AG08396 (cell line): ENCODE measurements at places on chromosomes 3 and 15.

GRCh38 chr3:128315313-128315712 is 151.4 kb downstream of the DNAJB8 start:
- DNase-seq, result no peak

- DNase-seq, result no peak
Observed at GRCh38 chr3:156160647-156161046, 40.3 kb downstream of the KCNAB1 start.

- no peak for DNase-seq
Observed at GRCh38 chr3:38583688-38584087, 65.8 kb downstream of the SCN5A start.

GRCh38 chr15:90885432-90886290 is 1.4 kb downstream of the FES start:
- peak; percentile 82 for DNase-seq

DNA sequence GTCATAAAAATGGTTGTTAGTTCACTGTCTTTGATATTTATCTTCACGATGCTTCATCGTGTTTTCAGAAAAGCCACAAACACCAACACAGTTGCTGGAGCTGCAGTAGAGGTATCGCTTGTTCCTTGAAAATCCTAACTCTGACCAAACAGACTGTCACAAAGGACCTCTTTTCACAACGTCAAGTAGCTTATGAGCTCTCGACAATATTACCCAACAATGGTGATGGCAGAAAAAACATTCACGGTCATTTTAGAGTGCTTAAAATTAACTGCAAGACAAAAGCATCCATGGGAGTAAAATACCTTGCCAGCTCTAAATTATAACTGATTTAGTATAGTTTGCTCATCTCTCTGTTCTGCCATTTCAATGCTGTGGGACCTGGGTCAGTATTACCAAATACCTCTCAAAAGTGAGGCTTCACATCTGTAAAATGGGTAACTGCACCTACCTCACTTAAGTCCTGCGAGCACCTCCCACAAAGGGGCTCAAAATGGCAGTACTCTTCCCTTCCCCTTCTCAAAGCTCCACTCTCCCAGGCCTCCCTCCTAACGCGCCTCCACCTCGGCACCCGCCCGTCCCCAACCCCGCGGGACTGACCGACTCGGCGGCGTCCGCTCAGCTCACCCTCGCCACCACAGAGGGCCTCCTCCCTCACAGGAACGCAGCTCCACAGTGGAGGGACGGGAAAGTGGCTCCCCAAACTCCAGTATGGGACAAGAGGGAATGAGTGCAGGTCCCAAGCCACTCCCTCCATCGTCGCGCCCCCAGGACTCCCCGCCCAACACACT is 546 bp downstream of the TRIM59 start:
- peak; percentile 13 for DNase-seq

DNA sequence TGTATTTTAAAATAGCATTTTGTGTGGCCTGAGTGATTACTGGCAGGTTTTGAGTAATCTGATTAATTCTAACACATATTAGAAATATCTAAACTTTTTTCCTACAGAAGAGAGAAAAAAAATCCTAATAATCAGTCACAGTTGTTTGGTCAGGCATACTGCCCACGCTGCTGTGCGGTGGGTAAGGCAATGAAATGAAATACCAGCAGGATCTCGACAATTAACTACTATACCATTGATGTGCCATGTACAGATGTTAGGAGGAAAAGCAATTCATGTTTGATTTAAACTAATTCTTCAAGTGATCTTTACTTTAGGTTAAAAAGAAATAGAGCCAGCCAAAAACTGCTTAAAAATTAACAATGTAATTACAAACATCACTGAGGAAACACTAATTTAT is 5.2 kb downstream of the GRAMD2A start:
- no peak for DNase-seq

DNA sequence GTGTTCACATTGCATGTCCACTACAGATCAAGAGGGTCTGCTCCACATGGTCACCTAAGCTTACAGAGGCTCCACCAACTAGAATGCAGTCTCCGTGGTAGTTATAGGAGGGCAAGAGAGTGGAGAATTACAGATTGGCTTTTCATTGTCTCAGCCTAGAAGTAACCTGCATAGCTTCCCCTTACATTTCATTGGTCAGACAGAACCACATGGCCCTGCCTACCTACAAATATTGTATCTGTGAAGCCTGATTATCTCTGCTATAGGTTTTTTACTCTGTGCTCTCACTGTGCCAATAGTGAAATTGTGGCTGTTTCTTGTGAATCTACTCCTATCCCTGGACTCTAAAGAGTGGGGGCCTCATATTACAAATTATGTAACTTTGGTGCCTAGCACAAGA is 2.5 kb upstream of the TLNRD1 start:
- DNase-seq, result no peak

DNA sequence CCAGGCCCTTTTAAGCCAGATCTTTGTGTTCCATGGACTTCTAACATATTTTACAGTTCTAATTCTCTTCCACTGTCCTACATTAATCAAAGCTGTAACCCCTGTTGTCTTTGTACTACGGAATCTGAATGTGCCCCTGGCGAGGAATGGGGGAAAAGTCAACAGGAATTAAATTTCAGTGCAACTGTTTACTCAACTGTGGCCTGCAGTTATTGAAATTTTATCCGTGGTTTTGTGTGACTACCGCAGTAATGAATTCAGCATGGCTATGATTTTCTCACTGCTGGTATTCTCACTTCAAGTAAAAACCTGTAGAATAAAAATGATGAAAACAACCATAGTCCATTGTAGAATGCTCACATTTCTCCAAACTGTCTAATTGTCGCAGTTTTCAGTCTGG is 388.0 kb downstream of the FOXP1 start:
- peak; percentile 65 for DNase-seq

DNA sequence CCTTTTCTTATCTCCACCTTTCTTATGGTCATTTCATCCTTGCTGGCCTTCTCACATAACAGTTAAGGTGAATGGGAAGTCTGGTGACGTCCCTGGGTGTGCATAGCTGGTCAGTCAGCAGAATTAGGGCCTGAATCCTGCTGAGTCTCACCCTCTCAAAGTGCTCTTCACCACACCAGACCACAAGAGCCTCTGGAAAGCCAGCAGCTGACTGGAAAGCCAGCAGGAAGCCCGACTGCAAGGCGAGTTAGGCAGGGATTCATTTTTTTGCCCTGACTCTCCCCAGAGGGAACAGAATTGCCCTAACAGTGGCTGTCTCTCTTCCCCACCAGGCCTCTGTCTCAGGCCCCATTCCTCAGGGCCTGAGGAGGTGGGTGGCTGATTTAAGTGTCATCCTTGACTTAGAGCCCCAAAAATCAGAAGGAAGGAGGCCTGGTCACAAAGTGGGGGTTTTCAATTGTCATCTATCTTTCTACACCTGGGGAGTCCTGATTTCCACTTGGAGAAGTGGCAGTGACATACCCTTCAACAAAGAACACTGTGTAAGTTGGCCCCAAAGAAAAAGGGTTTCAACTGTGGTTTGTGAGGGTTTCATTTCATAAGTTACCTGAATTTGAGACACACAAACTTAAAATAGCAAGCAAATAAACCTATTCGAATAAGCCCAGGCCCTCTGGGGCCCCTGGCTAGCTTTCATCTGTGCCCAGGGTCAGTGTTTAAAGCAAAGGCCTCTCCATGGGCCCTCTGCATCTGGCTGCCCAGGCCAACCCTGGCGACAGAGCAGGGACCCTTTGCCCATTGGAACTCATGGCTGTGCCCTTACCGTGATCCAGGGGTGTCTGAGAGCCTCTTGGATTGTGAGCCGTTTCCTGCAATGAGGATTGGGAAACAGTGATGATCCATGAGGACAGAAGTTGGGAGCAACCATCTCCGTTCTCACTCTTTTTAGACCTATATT is 90.5 kb upstream of the HERC1 start:
- DNase-seq, result no peak

DNA sequence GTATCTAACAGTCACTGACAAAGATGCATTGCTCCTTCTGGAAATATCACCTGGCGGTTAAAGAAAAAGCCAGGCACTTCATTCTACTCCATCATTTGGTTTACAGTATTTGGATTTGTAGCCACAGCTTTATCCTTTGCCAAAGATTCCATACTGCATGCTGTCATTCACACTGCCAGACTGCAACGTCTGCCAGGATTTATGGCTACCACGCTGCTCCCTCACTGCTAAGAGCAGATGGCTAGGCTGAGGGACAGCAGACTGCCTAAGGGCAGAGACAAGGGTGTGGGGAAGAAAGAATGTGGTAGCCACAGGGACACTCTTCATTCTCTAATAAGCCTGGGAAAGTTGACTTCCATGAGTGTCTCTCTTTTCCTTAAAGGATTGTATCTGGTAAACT is 1047.0 kb downstream of the TUSC7 start:
- no peak for DNase-seq

DNA sequence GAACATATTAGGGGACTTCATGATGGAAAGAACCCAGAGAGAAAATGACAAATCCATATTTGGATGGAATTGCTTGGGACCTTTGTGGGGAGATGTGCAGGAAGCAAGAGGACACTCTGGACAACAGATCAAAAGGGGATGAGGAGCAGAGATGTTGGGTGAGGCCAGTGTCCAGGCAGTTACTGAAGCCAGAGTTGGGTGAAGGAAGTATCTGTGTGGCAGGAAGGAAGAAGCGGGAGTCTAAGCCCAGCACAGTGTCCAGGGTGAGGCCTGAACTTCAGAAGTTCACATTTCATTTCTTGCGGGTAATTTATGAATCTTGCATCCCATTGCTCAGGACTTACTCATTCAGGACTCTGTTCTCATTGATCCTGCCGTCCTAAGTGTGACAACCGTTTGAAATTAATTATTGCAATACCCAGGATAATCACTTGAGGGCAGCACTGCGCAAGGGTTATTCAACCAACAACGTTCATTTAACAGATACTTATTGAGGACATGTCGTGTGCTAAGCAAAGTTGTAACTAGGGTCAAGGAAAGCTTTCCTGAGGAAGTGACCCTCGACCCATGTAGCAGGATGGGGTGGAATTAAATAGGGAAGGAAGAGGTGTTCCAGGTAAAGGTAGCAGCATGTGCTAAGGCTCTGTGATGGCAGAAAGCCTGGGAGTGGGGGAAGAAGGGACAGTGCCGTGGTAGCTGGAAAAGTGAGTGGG is 61.3 kb upstream of the CMTM8 start:
- DNase-seq, result peak; percentile 46

DNA sequence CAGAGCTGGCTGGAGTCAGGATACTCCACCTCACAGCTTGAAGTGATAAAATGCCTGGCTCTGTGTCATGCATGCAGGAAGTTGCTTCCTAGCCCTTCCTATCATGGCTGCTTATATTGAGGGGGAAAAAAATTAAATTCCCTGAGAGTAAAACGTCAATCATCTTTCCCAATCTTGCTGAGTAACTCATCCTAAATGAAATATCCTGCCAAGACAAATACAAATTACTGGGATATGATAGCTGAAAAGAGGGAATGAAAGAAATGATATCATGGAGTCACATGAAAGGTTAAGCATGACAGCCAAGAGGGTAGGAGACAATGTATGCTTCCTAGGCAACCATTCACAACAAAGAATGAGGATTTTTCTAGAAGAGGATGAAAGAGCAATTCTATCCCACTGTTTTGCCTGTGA is 110.6 kb downstream of the ABI3BP start:
- DNase-seq, result no peak

DNA sequence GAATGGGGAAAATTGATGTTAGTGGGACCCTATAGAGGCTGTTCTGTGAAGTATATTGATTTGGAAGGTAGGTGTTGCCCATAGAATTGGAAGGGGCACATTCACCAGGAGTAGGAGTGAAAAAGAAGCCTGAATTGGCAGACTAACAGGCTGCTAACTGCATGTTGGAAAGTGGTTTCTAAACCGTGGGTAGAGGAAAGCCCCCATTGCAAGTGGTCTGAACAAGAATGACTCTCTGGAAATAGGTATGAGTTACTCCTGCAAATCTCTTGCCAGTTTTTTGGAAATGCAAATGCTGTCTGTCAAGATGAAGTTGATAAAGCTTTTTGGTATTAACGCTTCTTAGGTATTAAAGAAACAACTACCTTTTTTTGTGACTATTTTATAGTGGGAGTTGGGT is 3.5 kb downstream of the UBE2E1 start:
- DNase-seq, result no peak

DNA sequence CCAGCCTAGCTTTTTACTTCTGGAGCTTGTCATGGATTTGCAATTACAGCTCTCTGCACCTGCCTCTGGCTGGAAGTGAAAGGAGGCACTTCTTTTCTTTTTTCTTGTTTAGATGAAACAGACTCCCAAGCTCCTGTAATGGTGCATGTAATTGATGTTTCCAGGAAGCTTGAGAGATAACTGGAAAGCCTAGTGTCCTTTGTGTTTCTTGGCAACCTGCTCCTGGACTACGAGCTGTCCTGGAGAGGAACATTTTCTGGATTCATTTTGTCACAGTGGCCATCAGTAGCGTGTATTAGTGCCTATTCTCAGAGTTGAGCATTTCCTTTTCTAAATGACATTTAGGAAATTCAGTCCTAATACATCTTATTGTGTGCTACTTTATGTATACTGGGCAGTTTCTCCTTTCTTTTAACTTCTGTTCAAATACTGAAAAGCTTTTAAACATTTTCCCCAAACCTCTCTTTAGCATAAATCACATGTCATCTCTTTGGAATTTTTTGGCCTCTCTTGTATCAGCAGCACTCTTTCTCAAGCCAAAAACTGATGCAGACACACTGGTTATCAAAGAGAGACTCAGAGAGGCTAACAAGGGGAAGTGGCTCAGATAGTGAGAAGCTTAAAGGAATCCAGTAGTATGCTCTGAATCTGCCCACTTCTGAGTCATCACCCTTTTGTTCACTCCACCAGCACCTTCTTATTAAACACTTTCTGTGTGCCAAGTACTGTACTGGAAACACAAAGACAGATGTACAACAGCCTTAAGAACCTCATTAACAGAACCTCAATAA is 62.6 kb upstream of the SLC2A2 start:
- DNase-seq, result peak; percentile 52

- DNase-seq, result no peak
Observed at GRCh38 chr15:27855137-27855536, 244.0 kb downstream of the OCA2 start.

- no peak for DNase-seq
Observed at GRCh38 chr3:126436826-126437717, 38.6 kb downstream of the ZXDC start.

DNA sequence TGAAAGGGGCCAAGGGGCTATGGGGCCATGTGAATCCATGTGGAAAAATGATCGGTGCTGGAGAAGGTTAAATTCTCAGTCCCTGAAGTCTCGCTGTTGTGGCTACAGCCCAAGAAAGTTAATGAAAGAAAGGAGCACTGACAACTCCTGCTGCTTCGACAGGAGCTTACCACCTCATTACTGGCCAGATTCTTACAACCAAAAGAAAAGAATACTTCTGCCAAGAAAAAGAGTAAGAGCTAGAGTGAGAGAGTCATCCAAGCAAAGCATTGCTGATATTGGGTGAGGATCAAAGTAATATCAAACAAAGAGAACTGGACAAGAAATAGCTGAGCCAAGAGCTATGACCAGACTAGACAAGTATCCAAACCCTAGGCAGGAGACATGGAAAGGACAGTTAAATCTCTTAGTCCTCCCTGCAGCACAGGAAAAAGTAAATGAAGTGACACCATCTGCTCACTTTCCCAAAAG is 348.4 kb upstream of the PLSCR5 start:
- no peak for DNase-seq

DNA sequence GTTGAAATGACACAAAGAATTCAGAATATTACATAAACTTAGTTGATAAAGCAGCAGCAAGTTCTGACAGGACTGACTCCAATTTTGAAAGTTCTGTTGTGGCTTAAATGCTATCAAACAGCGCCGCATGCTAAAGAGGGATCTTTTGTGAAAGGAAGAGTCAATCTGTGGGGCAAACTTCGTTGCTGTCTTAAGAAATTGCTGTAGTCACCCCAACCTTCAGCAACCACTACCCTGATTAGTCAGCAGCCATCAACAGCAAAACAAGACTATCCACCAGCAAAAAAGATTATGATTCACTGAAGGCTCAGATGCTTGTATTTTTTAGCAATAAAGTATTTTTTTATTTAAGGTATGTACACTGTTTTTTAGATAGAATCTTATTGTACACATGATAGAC is 14.2 kb downstream of the CRBN start:
- no peak for DNase-seq
